ENCODE measurements at places on chromosomes 5 and 9. TPM values are rescaled to one million over a fixed set of nuclear protein-coding genes. Genes with fewer than 3 reads are reported as not detected.

DNA sequence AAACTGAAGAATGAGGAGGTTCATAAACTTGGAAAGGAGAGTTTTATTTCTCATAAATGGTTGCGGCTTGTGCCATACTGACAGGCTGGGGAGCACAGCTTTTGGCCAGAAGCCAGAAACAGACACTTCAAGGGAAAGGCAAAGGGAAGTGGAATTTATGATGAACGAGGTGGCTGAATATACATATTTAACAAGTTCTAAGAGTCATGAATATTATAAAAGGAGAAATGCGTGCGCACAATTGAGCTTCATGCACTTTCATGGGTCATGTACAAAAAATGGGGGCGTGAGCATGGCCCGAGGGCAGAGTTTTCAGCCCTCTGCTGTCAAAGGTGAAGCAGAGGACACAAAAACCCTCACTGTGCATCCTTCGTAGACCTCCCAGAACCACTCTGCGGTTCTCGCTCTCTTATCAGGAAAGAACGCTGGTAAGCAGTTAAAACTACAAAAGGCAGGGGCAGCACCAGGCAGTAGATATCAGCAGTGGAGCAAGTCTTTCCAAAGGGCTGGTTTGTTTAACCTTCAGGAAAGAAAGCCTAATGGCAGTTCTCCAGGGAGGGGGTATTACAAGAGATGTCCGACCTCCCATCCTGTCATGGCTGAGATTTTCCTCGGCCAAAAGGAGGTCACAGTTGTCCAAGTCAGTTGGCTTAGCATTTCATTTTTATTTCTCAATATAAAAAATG is 29.0 kb downstream of the AUH start:
- DNase-seq: no peak

STKLD1 gene
- 1.0 TPM for total RNA-seq

CDH10 gene
- total RNA-seq: 2.5 TPM

C9orf152 gene
- total RNA-seq: not detected

GRCh38 chr5:169080448-169080911 is 220.5 kb downstream of the SLIT3 start:
- no peak for DNase-seq

Data from H4 (cell line).